ENCODE measurements at places on chromosomes 4 and X. TPM values are rescaled to one million over a fixed set of nuclear protein-coding genes. Genes with fewer than 3 reads are reported as not detected.

DNA sequence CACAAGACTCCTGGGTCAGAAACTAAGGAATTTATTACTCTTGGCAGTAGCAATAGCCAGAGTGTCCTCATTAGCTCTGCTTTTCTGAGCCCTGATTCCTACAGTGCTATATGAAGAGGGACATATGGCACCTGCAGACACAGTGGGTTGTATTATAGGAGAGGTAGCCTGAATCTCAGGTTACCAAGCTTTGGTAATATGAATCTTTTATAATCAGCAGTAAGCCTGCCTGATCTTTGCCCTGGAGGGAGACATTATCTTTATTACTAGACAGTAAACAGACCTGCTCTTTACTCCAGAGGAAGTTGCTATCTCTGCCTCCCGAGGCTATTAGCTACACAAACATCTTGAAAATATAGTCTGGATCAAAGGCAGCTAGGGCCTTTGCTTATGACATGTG is 62.5 kb upstream of the HOPX start:
- no peak for DNase-seq

GRCh38 chr4:14767142-14767541 is 235.1 kb upstream of the CPEB2 start:
- no peak for DNase-seq

- no peak for DNase-seq
Measured at GRCh38 chr4:152676052-152676854, 3.5 kb downstream of the TMEM154 start.

Gene AFM
- total RNA-seq = not detected

GRCh38 chrX:152306331-152306730 is 144.8 kb downstream of the GABRA3 start:
- no peak for DNase-seq

GRCh38 chr4:39104255-39104654 is 42.2 kb downstream of the KLHL5 start:
- no peak for DNase-seq

DNA sequence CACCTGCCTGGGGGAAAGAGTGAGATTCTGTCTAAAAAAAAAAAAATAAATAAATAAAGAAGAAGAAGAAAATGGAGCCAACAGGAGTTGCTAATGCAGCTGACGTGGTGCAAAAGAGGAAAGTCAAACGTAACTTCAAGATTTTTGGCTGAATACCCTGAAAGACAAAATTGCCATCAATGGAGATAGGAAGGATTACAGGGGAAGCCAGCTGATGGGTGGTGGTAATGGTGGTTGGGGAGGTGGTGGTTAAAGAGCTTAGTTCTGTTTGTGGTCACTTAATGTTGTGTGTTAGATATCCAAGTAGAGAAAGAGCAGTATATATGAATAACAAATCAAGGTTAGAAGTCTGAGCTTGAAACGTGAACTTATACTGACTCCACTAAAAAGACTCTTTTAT is 225.4 kb downstream of the ARHGAP24 start:
- no peak for DNase-seq

DNA sequence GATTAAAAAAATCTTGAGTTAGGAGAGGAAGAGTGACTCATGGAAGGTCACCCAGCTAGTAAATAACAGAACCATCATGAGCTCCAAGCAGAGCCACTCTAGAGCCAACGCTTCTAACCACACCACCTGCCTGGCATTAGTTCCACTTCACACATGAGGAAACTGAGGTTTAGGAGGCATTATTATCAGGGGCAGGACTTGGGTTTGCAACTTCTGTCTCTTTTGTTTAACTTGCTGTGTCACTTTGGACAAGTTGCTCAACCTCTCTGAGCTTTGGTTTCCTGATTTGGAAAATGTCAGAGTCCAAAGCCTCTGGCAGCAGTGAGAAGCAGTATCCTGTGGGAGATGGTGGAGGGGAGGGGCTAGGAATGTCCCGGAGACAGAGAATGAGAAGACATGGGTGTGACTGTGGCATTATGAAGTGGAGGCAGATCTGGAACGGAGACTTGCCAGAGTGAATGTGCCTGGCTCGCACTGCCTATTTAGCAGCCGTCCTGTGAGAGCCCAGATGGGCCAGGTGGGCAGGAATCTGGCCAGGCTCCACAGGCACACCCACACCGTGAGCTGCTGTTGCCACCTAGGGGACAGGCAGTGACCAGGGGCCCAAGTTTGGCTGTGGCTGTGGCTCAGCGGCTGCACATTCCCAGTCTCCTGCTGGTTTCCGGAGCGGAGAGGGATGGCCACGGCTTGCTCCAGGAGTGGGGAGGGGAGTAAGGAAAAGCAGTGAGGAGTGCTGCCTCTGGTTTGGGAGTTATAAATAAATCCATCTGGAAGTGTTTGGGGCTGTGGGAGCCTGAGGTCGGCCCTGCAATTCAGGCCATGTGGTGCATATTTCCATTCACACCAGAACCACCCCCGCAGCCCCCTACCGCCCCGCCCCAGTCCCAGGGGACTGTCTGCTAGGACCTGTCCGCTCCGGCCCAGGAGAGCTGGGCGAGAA is 93.4 kb downstream of the NHSL2 start:
- DNase-seq = peak; percentile 23
